Ovary (tissue), 10 donors: ENCODE measurements at places on chromosomes 2 and 18. TPM values are rescaled to one million over a fixed set of nuclear protein-coding genes. Genes with fewer than 3 reads are reported as not detected.

DNA sequence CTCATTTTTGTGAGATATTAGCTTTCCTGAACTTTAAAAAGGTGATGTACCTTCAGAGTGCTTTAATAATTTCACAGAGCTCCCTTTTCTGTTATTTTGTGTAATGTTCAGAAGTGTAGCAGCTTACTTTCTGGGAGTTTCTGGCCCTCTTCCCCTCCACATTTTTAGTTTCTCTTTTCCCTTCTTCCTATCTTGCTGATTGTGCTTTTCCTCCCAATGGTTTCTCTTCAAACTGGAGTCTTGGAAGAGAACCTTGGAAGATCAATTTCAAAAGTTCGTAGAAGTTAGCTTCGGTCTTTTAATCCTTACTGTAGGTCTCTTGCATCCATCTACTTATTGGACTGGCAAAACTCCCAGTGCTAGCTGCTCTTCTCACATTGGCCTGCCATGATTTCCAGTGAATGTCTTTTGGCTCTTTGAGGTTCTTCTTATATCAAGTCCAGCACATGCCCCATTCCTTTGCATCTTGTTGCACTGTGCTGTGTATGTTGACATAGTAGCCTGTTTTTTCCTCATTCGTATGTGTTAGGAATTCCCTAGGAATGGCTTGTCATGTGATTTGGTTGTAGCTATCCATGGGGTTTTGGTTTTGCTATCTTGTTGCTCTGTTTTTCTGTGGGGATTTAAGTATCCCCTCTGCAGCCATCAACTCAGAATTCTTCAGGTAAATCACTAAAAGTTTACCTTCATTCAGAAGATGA lies 7.8 kb downstream of the CCNT2 start:
- no peak overlapping the region for H3K27ac ChIP-seq
- H3K4me1 ChIP-seq = peaks cover 11% of the 10 kb centered on the region
- H3K27me3 ChIP-seq = no peaks in the 10 kb centered on the region

DNA sequence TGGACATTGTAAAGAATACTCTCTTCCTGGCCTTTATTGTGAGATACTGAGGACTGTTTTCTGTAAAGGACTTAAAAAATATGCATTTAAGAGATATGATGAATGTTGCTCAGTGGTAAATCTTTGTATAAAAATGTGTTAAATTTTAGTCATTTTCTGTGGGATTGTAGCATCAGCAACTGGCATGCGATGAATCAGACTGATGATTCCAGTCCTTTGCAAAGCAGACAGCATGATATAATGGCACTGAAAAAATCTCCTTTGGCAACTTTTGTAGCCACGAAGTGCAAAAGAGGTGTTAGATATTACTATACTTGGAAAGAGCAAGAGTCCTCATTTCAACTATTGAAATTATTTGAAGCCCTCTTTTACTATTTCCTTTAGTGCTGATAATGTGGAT lies 678.7 kb downstream of the PLCL1 start:
- no peaks in the 10 kb centered on the region for H3K4me1 ChIP-seq
- H3K27me3 ChIP-seq = no peaks in the 10 kb centered on the region
- H3K4me3 ChIP-seq = no peak overlapping the region
- H3K36me3 ChIP-seq = no peaks in the 10 kb centered on the region

DNA sequence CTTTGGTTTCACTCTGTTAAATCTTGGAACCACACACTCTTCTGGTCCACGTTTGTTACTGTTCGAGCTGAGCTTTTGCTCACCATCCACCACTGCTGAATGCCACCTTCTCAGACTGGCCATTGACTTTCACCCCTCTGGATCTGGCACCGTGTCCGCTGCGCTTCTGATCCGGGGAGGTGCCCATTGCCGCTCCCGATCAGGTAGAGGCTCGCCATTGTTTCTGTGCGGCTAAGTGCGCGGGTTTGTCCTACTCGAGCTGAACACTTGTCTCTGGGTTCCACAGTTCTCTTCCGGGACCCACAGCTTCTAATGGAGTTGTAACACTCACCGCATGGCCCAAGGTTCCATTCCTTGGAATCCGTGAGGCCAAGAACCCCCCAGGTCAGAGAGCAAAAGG lies 72.8 kb downstream of the LCLAT1 start:
- H3K36me3 ChIP-seq = no peaks in the 10 kb centered on the region
- DNase-seq = no peak
- no peaks in the 10 kb centered on the region for H3K27me3 ChIP-seq

GRCh38 chr2:64750001-64750816 lies 96.5 kb upstream of the SERTAD2 start:
- H3K4me1 ChIP-seq = peaks cover 7% of the 10 kb centered on the region
- peak overlapping the region; percentile 74 for H3K27ac ChIP-seq
- H3K27me3 ChIP-seq = no peaks in the 10 kb centered on the region
- H3K4me3 ChIP-seq = peak overlapping the region; percentile 74
- no peaks in the 10 kb centered on the region for H3K36me3 ChIP-seq

GRCh38 chr2:241033336-241033987 lies 35.0 kb downstream of the SNED1 start:
- H3K36me3 ChIP-seq = no peaks in the 10 kb centered on the region
- H3K4me1 ChIP-seq = no peaks in the 10 kb centered on the region
- no peaks in the 10 kb centered on the region for H3K27me3 ChIP-seq
- no peak overlapping the region for H3K27ac ChIP-seq
- DNase-seq = no peak

- H3K4me3 ChIP-seq = no peak overlapping the region
- no peaks in the 10 kb centered on the region for H3K27me3 ChIP-seq
- DNase-seq = peak; percentile 82
- peak overlapping the region; percentile 32 for H3K27ac ChIP-seq
- H3K4me1 ChIP-seq = peaks cover 44% of the 10 kb centered on the region
Measured at GRCh38 chr2:205708231-205708631, 25.9 kb downstream of the NRP2 start.

GRCh38 chr2:46072101-46072820 lies 224.9 kb upstream of the EPAS1 start:
- no peak for DNase-seq
- no peaks in the 10 kb centered on the region for H3K36me3 ChIP-seq
- H3K4me1 ChIP-seq = no peaks in the 10 kb centered on the region
- H3K4me3 ChIP-seq = no peak overlapping the region
- no peaks in the 10 kb centered on the region for H3K27me3 ChIP-seq

DNA sequence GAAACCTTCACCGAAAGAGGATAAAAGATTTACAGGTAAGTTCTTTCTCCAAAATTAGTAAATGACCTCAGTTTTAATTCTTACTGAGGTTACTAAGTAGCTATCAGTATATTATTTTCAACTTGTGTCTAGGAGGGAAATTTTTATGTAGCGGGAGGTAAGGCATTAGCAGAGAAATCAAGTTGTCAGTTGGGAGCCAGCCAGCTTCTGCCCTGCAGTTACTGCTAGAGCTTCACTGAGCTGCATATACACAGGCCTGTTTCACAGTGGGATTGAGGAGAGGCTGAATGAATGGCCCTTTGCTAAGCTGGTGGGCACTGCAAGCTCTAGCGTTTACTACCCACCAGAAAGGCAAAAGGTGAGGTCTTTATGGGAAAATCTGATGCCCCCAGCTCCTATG lies 105.7 kb downstream of the ACAA2 start:
- H3K27ac ChIP-seq = no peak overlapping the region
- no peaks in the 10 kb centered on the region for H3K27me3 ChIP-seq
- no peak for DNase-seq

Gene DPP10
- 5.9 TPM for total RNA-seq
